Neural progenitor cell (in vitro differentiated cells): ENCODE measurements at places on chromosomes 7 and 10.

DNA sequence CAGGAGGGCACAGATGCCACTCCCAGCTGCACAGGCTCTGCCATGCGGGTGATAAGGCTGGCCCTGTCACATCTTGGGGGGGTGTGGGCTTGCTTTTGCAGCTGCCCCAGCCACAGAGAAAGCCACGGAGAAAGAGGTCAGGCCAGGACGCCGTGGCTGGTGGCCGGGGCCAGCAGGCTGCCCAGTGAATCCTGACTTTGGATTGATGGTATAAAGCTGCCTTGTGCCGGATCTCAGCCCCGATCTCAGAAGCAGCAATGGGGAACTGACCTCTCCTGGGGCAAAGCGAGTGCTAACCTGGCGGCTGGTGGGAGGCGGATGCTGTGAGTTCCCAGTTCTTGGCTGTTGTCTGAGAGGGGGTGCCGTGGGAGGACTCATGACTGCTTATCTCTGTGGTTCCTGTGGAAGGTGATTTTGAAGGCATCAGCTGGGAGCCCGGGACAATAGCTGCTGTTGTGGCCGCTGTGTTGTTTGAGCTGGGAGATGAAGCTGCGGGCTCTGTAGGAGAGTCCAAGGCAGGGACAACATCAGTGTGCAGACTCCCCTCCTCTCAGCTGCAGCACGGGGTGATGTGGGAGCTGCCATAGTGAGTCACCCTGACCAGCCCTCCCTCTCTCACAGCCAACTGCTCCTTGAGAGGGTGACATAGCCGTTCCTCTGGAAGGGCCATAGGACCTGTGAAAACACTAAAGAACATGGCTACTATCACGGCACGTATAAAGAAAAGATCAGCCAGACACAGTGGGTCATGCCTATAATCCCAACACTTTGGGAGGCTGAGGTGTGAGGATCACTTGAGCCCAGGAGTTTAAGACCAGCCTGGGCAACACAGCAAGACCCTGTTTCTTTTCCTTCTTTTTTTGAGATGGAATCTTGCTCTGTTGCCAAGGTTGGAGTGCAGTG lies 17.0 kb downstream of the IL15RA start:
- DNase-seq = no peak

GRCh38 chr10:93751124-93751523 lies 6.6 kb upstream of the LGI1 start:
- no peak for DNase-seq

- DNase-seq = no peak
Observed at GRCh38 chr10:123577921-123578461, 88.2 kb upstream of the GPR26 start.

GRCh38 chr7:140696024-140696679 lies 356 bp upstream of the NDUFB2 start:
- peak; percentile 97 for DNase-seq

DNA sequence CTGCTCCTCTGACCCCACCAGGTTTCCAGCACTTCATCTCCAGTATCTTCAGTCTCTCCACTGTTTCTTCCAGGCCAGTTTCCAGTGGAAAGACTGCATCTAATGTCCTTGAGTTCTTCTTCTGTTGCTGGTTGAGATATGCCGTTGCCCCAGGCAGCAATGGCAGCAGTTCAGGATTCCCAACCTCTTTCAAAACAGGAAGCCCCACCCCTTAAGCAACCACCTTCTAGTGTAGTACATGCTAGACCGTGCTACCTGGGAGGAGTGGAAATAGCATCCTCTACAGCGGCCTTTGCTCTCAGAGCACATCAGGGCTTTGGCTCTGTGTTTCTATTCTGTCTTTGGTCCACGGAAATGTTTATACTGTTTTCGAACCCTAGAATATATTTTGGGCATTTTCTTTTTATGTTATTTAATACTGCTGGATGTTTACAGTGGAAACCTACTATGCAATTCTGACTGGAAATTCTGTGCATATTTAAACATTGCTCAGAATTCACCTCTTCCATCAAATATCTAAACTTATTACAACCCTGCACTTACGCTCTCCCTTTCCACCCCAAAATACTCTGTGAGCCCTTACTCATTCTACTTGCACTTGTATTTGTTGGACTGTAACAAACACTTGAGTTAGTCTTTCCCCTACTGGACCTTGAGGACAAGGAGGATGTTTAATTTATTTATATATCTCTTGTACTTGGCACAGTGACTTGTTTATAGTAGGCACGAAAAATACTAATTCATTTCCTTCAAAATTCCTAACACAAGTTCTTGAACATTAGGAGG lies 8.5 kb upstream of the BPGM start:
- DNase-seq = no peak

DNA sequence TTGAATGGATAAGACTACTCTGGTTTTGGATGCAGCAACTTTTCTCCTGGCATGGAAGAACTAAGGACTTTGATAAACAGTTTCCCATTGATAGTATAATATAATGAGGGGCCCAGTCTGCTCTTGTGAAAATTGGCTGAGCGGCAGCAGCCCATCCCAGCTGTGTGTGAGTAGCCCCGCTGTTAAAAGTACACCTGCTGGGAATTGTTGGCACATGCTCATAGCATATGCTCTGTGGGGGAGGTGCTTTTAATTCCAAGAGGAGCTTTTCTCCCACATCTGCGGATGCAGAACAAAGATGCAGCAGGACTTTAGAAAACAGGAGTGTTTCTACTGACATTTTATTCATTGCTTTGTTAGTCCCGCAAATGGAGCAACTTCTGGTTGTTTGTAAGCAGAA lies 19.0 kb downstream of the SRI start:
- DNase-seq = peak; percentile 69

DNA sequence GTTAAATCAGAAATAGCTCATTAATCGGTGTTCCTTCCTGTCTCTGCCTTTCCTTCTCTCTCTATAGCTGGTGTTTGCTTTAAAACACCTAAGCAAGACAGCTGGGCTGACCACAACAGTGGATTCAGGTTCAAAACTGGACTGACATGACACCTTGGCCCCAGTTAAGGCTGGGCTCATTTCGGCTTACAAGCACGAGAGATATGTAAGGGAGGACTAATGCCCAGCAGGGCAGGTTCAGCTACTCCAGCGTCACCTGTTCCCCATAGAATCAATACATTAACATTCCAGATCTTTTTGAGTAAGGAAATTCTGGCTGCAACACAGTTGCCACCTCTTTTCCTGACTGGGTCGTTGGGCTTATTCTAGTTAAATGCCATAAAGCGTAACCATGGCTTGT lies 323.0 kb upstream of the AOAH start:
- no peak for DNase-seq

DNA sequence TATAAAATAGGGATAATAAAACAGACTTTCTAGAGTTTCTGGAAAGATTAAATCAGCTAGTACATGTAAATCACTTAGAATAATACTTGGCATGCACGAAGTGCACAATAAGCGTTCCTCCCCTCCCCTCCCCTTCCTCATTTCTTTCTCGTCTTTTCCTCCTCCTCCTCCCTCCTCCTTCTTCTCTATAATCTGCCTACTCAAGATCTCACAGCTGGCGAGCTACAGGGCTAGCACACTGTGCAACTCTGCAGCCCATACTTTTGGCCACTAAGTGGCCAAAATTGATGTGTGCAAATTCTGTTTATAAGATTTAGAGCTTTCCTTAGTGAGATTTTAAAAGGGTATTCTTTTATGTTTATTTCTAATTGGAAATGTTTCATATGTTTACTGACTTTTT lies 565.3 kb downstream of the PHTF2 start:
- DNase-seq = no peak

GRCh38 chr7:130996205-130996832 lies 262.3 kb upstream of the KLF14 start:
- DNase-seq = no peak

DNA sequence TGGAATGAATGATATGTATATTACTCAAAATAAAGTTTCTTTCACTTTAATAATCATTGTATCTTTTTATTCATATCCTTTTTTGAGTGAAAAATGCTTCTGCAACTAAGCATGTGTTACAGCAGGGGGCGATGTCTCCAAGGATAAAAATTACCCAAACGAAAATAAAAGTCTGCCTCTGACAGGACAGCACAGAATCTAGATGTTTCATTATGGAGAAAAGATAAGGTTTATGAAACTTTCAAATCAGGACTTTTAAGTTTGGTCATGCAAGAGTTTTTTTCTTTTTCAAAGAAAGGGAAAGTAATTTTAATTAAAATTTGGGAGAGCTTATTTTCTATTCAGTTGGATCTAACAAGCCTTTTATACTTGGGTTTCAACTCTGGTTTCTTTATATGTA lies 48.4 kb downstream of the TES start:
- peak; percentile 52 for DNase-seq

GRCh38 chr7:152674860-152675758 lies 832 bp downstream of the XRCC2 start:
- DNase-seq = peak; percentile 36

DNA sequence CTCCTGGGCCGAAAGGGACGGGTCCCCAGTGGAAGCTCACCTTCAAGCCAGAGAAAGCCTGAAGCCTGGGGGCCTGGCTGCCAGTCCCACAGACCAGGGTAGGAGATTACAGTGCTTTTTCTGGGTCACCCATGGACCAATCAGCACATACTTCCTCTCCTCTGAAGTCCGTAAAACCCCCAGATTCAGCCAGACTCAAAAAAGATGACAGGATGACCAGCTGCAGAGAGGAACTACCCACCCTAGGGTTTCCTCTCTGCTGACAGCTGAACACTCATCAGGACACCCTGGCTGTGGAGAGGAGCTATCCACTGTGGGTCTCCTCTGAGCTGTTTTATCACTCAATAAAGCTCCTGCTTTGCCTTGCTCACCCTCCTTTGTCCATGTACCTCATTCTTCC lies 78.0 kb downstream of the SAMD9 start:
- no peak for DNase-seq

DNA sequence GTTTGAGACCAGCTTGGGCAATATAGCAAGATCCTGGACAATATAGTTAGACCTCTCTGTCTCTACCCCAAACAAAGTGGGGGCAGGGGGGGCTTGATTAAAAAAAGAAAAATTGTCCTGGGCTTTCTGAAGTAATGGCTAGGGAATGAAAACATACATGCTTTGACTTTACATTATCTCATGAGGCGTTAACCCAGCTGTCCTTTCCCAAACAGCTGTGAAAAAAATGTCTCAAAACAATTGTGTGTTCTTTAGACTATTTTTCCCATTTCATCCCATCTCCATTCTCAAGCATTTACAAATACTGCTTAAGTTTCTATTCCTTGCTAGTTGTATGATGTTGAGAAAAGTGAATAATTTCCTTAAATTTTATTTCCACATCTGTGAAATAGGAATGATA lies 27.0 kb upstream of the CDK13 start:
- DNase-seq = no peak

DNA sequence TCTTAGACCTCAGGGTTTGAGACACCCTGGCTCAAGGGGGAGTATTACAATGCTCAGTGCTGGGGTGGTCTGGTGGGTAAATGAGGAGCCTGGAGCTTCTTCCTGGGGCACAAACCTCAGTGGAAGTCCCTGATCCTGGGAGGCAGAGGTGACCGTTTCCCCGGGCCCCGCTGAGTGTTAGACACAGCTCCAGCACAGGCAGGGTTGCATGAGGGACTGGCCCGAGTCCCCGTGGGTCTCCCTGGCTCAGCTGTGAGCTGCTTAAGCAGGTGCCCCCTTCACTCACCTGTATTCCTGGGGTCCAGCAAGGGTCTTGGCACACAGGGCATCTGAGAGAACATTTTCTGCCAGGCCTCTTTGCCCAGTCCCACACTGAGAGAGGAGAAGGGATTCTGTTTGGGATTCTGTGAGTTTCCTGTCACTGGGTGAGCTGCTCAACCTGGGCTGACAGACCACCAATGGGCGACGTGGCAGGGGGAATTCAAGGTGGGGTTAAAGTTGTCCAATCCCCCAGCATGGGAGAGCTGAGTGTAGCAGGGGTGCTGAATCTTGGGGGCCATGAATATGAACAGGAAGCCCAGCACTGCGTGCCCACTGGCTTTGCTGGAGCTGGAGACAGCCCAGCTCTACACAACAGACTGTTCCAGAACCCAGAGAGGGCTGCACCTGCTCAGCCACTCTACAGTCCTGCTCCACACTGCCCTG lies 29.9 kb downstream of the DDIT4 start:
- no peak for DNase-seq

DNA sequence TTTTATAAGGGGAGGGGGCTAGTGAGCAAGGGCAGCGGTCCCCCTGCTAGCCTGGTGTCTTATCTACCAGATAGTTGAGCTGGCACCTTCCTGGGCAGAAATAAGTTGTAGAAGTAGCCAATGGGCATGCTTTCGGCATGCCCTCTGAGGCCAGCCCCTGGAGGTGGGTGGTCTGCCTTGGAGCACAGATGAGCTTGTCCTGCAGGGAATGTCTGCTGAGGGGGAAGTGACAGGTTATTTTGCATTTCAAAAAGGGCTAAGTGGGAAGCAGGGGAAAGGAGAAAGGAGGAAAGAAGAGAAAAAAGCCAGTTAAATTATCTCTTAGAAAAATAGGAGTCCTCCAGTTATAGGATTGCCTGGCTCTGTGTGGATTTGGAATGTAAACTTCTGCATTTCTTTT lies 88.9 kb downstream of the GPR26 start:
- no peak for DNase-seq

- no peak for DNase-seq
Observed at GRCh38 chr7:17939211-17939605, 1.1 kb downstream of the SNX13 start.

GRCh38 chr10:51918884-51919325 lies 219.5 kb upstream of the CSTF2T start:
- DNase-seq = no peak

DNA sequence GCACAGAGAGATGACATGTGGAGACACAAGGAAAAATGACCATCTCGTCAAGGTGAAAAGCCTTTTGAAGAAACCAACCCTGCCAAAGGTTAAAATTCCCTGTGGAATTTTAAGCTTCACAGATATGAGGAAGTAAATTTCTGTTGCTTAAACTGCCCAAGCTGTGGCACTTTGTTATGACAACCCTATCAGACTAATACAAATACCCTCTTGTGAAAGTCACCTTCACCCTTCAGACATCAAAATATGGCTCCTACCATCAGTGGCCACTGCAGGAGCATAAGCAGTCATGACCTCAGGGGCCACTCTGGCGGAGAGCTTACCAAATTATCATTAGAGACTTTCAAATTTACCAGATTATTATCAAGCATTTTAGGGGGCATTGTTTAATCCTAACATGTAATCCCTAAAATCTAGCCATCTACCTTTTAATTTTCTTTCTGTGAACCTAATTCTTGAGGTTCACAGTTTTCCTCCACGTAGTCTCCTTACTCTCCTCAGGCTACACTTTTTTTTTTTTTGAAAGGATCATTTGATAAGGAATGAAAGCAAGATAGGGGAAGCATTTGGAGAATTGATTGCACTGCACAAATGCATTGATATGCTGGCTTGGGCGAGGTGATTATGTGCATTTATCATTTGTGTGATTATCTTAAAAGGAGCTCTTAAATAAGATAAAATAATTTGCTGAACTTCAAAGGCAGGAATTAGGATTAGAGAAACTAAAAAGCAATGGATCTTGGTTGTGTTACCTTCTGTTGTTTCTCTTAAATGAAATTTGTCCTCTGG lies 90.3 kb downstream of the TMEM168 start:
- no peak for DNase-seq

DNA sequence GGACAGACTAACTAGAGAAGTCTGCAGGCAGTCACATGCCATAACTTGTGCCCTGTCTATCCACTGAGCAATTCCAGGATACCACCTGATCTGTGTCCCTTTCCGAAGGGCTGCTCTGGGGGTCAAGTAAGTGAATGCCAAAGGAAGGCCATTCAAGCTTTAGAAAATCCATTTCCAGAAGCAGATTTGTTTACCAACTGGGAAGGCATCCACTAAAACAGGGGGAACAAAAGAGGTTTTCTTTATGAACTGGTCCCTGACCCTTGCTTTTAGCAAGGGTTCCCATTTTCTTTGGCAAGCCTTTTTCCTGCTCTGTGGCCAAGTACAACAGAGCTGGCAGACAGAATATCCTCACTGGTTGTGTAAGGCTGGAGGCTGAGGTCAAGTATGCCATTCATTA lies 36.5 kb downstream of the ITPRID1 start:
- no peak for DNase-seq
